Astrocyte (in vitro differentiated cells and primary cell): ENCODE measurements at places on chromosomes 4 and X.

DNA sequence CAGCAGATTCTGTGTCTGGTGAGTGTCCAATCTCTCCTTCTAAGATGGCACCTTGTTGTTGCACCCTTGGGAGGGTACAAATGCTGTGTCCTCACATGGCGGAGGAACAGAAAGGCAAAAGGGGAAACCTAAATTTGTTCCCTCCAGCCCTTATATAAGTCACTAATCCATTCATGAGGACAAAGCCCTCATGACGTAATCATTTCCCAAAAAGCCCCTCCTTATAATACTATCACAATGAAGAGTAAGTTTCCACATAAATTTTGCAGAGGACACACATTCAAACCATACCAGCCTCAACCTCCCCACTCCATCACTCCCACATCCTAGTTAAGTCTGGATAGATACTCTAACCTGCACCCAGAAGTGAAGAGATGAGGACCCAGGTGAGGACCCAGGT, 63.1 kb downstream of the USP38 start:
- no peak for DNase-seq

GRCh38 chr4:78953769-78954666, 14.8 kb upstream of the PAQR3 start:
- no peak for DNase-seq

- DNase-seq = no peak
Measured at GRCh38 chrX:152831391-152831790, 528 bp downstream of the NSDHL start.

- peak; percentile 84 for DNase-seq
Measured at GRCh38 chr4:77636902-77637301, 31.3 kb downstream of the CXCL13 start.

- DNase-seq = peak; percentile 48
Measured at GRCh38 chr4:109440948-109441347, 7.3 kb downstream of the SEC24B start.

GRCh38 chr4:188270273-188271069, 131.2 kb downstream of the TRIML1 start:
- DNase-seq = no peak

- DNase-seq = no peak
Measured at GRCh38 chr4:56856656-56857055, 35.2 kb upstream of the SPINK2 start.

DNA sequence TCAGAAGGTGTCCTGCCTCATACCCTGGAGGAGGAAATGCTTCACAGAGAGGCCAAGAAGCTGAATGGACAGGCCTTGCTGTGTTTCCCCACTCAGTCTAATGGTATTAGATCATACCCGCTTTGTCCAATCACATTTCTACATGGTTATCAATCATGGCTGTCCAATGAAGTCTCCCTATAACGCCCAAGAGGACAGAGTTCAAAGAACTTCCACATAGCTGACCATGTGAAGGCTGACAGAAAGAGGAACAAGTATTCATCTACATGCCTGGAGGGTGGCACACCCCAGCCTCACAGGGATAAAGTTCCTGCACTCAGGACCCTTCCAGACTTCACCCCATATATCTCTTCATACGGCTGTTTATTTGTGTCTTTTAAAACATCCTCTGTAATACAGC, 123.4 kb downstream of the MANBA start:
- DNase-seq = no peak

DNA sequence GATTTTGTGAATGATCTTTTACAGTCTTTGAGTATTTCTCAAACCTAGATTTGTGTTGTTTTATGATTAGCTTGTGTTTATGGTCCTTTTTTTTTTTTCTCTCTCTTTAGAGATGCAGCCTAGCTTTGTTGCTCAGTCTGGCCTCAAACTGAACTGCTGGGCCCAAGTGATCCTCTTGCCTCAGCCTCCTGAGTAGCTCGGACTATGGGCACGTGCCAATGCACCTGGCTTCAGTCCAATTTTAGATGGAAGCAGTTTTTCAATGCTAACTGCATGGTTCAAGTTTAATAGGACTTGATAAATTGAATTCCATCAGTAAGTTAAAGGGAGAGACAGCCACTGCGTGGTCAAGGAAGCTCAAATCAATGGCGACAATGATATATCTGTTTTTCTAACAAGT, 3.8 kb upstream of the FGG start:
- no peak for DNase-seq

DNA sequence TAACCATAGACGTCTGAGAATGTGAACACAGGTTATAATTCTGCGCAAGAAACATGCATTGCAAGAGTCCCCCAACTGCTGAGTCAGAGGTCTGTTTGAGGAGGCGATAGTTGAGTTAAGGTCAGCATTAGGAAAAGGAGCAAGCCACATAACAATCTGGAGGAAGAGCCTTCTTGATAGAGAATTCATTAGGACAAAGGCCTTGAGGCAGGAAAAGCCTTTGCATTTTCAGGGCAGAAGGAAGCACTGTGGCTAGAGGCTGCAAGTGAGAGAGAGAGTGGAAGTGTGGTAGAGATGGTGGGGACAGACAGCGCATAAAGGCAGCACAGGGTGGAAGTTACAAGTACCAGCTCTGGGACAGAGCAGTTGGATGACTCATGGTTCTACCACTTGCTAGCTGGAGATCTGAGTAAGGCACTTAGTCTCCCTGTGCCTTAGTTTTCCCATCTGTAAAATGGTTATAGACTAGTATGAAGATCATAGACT, 125.8 kb upstream of the LNX1 start:
- DNase-seq = peak; percentile 40

DNA sequence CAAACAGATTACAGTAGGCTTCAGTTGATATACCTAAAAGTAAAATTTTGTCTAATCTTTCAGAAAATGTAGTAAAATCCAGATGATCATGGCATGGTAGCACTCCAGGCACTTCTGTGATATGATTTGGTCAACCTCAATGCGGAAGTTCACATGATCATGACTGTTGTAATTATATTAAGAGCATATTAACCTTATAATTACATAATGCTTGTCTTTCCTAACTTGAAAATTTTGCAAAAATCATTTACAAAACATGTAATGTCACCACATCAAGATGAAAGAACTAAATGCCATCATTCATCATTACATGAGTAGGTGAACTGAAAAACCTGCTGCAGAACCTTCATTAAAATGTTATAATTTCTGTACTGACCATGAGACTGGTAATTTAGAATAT, 88.1 kb downstream of the MBNL3 start:
- no peak for DNase-seq

- DNase-seq = no peak
Measured at GRCh38 chrX:152819266-152819665, 11.3 kb downstream of the CETN2 start.

GRCh38 chr4:113397114-113397701, 347.8 kb downstream of the ANK2 start:
- peak; percentile 89 for DNase-seq

- no peak for DNase-seq
Measured at GRCh38 chrX:129108936-129109335, 414.4 kb downstream of the SMARCA1 start.

- no peak for DNase-seq
Measured at GRCh38 chr4:23822181-23822580, 67.7 kb downstream of the PPARGC1A start.

- DNase-seq = no peak
Measured at GRCh38 chr4:7705062-7705461, 234.6 kb downstream of the AFAP1 start.

DNA sequence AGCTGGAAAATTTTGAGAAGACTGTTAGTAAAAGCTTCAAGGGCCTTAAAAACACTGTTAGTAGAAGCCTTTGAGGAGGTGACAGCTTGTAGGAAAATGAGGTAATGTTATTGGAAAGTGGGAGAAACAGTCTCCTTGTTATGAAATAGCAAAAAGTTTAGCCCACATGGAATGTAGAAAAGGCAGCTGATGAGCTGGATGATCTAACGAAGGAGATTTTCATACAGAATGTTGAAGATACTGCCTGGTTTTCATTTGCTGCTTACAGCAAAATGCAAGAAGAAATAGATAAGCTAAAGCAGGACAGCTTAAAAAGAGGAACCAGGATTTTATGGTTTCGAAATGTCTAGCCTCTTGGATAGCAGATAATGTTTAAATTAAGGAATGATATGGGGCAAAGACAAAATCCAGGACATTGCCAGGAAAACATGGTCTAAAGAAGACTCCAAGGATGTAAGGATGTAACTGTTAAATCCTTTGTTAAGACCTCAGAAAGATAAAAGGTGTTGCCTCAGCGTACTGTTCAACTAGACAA, 10.2 kb upstream of the STBD1 start:
- DNase-seq = no peak

DNA sequence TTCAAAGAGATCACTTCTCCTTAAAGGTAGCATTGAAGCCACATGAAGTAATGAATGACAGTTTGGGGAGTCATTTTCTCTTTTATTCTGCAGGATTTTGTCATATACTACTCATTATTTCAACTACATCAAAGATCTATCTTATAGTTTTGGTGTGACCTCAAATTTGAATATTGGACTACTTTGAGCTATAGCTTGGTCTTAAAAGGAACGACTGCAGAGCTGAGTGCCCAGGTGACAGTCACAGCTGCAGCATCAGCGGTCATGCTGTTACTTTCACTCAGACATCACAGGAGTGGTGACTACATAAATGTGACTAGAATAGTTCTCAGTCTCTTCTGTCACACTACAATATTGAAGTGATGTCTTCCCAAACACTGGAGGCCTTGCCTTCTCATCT, 10.7 kb upstream of the SPCS3 start:
- no peak for DNase-seq

GRCh38 chr4:70236125-70236524, 6.3 kb upstream of the CSN3 start:
- DNase-seq = no peak

GRCh38 chr4:42420140-42420539, 22.9 kb downstream of the SHISA3 start:
- DNase-seq = peak; percentile 66

- DNase-seq = peak; percentile 69
Measured at GRCh38 chr4:90122355-90122748, 4.8 kb upstream of the CCSER1 start.

DNA sequence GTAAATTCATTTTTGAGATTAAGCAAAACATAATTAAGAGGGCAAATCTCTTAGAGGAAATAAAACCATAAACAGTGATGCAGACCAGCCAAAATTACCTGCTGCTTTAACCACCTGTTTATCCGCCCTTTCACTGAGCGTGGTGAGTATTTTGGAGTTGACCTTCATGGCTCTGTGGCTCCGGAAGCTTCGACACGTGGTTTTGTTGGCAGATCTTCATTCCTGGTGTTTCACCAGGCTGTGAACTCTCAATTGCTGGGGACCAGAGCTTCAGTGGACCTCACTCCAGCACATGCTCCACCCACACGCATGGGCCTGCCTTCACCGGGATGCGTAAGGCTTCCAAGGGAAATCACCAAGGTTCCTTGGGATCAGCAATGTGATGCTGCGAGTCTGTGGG, 83.8 kb downstream of the FHDC1 start:
- DNase-seq = no peak

GRCh38 chr4:155789391-155789790, 30.6 kb downstream of the GUCY1B1 start:
- DNase-seq = no peak

DNA sequence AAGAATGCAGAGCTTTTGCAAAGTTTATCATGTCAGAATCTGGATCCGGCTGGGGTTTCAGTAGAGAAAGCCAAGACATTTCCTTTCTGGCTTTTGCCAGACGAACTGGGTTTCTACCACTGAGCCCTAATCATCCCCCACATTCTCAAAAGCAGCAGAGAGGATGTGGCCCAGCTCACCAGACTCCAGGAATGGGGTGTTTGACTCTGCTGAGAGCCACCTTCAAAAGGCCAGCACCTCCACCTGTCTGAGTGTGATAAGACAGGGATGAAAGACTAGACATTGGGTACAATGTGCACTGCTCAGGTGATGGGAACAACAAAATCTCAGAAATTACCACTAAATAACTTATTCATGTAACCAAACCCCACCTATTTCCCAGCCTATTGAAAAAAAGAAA, 25.7 kb upstream of the CCKAR start:
- no peak for DNase-seq

DNA sequence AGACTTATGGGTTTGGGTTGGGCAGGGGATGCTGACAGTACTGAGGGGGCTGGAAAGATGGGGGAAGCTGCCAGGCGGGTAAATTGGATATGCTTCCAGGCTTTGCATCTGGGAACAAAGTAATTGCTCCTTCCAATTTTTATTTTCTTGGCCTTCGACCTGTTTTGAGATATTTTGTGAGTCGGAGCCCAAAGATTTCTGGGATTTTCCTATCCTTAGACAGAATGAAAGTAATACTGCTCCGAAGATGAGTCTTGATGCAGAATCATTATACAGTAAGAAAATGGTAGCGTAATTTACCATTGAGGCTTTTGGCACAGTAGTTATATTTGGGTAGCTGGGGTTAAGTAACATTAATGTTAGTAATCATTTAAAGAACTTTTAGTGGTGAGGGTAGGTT, 1.4 kb downstream of the SMARCA5 start:
- no peak for DNase-seq

- no peak for DNase-seq
Measured at GRCh38 chrX:84729809-84730208, 227.6 kb upstream of the HDX start.

DNA sequence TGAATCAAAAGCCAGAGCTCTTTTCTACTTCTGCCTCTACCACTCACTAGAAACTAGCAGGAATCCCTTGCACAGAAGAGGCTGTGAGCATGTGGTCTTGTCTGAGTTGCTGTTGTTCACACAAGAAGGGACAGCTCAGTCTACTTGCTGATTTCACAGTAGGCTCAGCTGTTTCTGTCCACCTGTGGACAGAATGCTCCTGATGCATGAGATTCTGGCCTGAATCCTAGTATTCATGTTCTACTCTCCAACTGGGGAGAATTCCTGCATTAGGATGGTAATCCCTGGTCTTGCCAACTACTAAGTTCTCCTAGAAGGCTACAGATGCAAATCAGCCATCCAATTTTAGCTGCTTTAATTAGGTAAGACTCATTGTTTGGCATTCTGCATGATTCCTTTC, 112.8 kb downstream of the PPA2 start:
- no peak for DNase-seq

- DNase-seq = peak; percentile 11
Measured at GRCh38 chrX:10901290-10901633, 209.9 kb upstream of the HCCS start.

- DNase-seq = peak; percentile 31
Measured at GRCh38 chr4:22999419-22999818, 306.7 kb downstream of the GBA3 start.

DNA sequence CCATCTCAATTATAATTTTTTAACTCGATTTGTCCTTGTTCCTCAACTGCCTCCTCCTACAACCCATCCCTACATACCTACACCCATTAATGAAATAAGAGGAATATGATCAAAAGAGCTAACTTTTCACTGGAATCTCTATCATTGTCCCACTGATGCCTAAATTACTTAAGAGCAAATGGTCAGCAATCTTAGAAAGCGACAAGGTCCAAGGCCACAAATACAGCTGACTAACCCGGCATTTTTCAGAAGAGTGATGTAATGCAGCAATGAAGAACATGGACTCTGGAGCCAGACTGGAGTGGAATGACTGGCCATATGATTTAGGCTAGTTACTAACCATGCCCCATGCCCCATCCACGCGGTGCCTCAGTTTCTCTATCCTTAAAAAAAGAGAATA, 56.2 kb downstream of the PPA2 start:
- DNase-seq = no peak

- peak; percentile 96 for DNase-seq
Measured at GRCh38 chr4:7903791-7904516, 35.7 kb downstream of the AFAP1 start.
